ENCODE measurements at places on chromosomes 2 and 18.
A peak's percentile ranks its signal among the peaks of the same experiment; 100 is the strongest.

- no peak for DNase-seq
Measured at GRCh38 chr2:95225658-95226057, 18.3 kb downstream of the ZNF892 start.

- no peak for DNase-seq
Measured at GRCh38 chr2:143906850-143907249, 613.1 kb downstream of the ZEB2 start.

GRCh38 chr18:55811925-55812324 lies 223.9 kb upstream of the TCF4 start:
- no peak for DNase-seq

GRCh38 chr2:28652217-28652616 lies 99.4 kb upstream of the PPP1CB start:
- no peak for DNase-seq

DNA sequence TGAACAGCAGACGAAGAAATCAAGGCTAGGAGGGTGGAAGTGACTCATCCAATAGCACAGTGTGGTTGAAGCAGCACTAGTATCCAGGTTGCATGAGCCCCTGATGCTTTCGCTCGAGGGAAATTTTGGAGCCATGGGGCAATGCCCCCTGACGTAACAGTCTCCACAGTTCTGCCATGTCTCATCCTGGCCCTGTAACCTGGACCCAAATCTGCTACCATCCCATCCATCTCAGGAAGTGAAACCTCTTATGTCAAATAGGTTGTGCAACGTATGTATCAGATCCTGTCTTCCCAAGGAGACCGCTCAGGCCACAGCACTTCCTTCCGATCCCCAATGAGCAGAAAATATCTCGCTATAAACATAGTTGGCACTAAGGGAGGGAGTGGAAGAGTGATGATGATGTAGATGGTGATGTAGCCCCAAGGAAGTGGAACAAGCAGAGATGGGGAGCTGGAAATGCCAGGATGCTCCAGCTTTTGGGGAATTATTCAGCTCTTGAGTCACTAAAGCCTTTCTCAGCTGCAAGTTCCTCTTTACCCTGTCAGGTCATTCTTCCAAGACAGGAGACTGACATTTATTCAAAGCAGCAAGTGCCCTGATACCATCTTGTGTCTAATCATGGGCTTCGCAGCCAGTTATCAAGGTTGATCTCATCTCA lies 3.0 kb upstream of the IL1B start:
- no peak for DNase-seq

- peak; percentile 70 for DNase-seq
Measured at GRCh38 chr18:23627321-23627720, 35.4 kb downstream of the ANKRD29 start.

- peak; percentile 72 for DNase-seq
Measured at GRCh38 chr2:238954841-238955591, 107.1 kb downstream of the TWIST2 start.

DNA sequence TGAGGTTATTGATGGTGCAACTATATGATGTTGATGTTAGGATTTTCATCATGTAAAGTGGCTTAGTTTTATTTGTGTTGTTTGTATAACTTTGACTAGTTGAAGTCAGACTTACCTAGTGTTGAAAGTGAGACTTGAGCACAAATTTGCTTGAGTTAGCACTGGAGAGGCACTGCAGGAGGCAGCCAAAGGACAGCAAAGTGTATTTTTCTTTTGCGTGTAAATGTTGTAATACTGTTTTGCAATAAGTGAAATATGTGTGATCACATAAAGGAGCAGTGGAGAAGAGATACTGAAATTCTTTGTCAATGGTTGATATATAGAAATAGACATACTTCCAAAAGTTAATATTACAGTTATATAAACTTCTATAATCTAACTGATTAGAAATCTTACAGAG lies 332.0 kb upstream of the RAB12 start:
- DNase-seq = peak; percentile 34

DNA sequence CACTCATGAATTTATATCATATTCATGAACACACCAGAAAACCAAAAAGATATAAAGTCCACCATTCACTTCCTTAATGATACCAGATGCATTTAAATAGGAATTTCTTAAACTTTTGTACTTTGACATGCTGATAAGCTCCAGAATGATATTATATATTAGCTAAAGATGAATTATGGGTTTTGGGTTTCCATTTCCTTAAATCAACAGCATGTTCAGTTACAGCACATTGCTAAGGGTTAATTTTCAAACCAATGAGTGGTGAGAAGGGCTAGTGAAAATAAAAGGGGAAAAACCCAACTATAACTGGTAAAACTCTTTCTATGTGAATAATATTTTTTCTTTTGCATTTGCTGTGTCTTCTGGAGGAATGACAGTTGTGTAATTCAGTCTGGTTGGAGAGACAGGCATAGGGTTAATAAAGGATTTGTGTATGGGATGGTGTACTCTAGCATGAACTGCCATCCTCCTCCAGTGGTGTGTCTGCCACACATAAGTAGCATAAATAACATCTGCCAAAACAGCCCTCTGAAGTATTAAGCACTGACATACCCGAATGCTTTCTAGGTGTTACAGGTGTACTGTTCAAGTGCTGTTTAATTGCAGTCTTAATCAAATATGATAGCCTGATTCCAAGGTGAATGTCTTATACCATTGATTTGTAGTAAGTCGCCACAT lies 19.3 kb upstream of the CPS1 start:
- no peak for DNase-seq

DNA sequence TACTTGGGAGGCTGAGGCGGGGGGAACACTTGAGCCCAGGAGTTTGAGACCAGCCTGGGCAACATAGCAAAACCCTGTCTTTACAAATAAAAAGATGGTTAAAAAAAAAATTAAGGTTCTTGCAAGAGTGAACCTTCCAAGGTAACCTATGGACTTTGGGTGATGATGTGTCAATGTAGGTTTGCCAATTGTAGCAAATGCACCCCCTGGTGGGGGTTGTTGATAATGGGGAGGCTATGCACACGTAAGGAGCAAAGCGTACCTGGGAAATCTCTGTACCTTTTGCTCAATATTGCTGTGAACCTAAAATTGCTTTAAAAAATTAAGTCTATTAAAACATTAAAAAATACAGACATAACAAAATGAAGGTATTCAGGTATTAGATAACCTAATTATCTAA lies 70.4 kb downstream of the CWC22 start:
- peak; percentile 17 for DNase-seq

DNA sequence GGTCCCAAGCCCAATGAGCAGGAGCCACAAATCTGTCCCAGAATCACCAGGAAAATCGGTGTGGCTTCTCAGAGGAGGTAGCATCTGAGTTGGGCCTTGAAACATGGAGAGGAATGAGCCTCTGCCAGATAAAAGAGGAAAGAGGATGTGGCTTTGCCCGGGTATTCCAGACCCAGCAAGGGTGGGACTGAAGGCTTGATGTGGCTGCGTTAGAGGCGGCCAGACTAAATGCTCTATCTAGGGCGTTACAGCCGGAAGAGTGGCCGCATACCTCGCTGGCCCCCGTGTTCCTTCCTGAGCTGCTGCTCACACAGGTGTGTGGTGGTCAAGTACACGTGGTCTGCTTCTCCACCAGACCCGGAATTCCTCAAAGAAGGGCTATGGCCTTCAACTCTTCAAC lies 33.9 kb upstream of the POMC start:
- no peak for DNase-seq

DNA sequence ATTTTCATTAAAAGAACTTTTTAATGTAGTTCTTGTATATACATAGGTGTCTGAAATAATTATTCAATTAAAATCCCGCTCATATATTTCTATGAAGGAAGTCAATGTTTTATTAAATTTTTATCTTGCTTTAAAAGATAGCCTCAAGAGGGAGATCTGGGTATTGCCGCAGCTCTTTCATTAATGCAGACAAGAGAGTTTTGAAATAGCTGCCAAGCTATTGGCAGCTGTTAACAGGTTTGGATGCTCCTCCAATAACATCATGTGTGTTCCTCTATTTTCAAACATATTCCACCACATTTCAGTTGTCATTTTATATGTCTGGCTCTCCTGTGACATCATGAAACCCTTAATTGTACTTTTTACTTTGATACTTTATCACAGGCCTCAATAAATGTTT lies 12.9 kb upstream of the NT5C1B start:
- no peak for DNase-seq

All from fibroblast of villous mesenchyme (primary cell).